ENCODE measurements at places on chromosomes 5 and 9. TPM values are rescaled to one million over a fixed set of nuclear protein-coding genes. Genes with fewer than 3 reads are reported as not detected.

SAXO1 gene
- total RNA-seq: under 0.01 TPM

GRCh38 chr5:122849771-122850170, 4.4 kb downstream of the SNX24 start:
- DNase-seq: no peak

S1PR3 gene
- 1.9 TPM for total RNA-seq

DNA sequence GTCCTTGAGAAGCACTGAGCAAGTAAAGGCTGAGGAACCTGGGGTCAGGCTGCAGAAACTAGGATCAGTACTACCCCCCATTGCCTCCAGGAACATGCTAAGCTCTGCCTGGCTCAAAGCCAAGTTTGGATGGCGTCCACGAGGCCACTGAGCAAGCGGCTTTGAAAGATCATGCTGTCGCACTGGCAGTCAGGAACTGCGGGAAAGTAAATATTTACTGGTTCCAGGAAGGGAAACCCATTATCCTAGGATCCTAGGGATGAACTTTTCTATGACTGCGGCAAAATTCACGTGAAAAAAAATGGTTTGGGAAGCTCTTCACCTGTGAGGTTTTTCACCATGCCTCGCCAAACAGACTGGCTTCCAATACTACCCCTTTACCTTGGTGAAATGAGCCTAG, 75.3 kb upstream of the PJA2 start:
- DNase-seq: no peak

- no peak for DNase-seq
Observed at GRCh38 chr5:11785771-11786352, 118.4 kb downstream of the CTNND2 start.

GRCh38 chr5:76074487-76075065, 8.6 kb upstream of the SV2C start:
- no peak for DNase-seq

GABRA6 gene
- total RNA-seq: not detected

DNA sequence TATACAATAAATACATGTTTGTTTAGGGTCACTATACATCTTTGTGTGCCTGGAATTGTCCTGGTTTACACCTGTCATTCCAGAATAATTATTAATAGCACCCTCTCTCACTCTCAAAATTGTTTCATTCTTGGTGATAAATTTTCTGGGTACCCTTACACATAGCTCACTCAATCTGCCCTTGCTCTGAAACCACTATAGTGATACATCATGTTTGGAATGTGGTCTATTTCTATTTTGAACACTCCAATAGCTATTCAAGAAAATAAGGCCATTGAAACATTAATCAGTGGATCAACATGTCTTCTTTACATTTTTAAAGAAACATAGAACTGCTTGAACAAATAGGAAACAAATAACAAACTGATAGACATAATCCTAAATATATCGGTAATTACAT, 158.7 kb downstream of the ARRDC3 start:
- DNase-seq: no peak

DNA sequence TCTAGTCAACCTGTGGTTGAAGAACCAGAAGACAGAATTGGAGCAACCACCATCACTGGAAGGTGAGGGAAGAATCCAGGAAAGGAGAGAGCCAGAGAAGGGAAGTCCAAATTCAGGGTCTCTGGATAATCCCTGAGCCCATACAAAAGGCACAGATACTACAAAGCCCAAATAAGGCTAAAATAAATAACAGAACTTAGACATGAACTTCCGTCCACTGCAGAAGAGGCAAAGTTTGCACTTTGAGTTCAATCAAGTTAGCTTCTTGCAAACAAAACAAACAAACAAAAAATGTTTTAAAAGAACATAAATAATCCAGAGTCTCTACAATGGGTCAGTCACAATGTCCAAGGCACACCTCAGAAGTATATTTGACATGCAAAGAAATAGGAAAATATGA, 21.0 kb downstream of the CFAP77 start:
- no peak for DNase-seq

DNA sequence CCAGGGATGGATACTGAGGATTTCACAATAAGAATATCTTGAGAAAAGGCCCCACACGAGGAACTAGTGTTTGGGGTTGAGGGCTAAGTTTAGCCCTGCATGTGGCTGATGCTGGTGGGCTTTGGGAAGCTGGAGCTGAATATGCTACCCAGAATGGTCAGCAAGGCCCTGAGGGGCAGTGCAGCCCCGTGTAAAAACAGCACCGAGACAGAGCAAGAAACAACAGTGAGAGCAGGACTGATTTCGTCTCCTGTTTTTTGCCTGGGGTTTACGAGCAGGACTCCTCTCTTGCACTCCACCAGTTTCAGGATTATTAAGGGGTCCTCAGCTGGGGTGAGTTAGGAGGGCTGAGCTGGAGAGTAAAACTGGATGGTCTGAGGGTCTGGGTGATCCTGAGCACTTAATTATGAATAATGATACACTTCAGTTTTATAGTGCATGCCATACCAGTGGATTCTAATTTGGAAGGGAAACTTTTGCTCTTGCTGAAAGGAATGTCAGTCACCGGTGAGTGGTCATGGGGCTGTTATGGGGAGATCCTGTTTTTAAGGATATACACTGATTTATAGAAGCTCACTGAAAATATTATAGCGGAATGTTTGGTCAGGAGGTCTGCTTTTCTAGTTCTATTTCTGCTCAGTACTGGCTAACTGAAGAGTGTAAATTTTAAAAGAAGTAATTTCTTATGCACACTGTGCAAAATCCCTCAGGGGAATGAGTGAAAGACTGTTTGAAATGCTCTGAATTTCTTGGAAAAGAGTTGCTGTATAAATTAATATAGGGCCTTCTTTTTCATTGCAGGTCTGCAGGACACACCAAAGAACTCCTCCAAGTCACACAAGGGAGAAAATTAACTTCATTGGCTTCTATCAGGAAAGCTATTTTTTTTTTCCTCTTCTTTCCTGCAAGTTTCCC, 42.7 kb upstream of the NFIB start:
- DNase-seq: no peak

SPACA9 gene
- total RNA-seq: 6.9 TPM

GRCh38 chr5:154421868-154422267, 23.9 kb upstream of the SAP30L start:
- DNase-seq: no peak

DNA sequence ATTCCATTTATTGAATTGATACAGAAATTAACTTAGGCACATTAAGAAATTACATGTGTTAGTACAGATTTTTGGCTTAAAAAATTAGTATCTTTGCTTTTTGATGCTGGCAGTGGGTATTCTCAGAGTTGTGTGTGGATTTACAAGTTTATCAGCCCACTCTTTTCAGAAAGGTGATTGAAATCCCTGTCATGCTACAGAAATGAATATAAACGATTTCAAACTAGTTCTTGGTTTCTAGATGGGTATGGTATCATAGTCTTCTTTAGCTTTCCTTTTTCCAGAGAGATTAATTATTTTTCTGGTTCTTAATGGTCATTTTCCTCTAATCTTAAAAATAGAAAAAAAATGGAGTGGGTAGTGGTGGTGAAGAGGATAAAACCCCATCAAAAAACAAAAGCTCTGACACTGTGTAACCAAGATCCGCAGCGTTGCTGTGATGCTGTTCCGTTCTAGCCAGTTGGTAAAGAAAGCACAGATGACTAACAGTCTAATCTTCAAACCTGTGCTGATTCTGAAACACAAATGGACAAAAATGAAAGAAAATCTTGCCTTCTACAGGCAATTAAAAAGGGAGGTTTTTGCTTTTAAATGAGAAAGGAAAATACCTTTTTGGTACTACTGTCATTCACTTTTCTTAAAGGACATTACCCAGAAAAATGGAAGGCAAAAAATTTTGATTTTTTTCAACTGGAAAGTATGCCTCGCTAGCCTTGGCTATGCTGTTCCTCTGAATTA, 5.2 kb downstream of the LRRTM2 start:
- no peak for DNase-seq

- DNase-seq: no peak
Observed at GRCh38 chr9:130319300-130319699, 53.7 kb downstream of the HMCN2 start.

CCDC152 gene
- total RNA-seq: 0.68 TPM

- no peak for DNase-seq
Observed at GRCh38 chr5:107436201-107436600, 234.5 kb downstream of the EFNA5 start.

TMEM215 gene
- not detected for total RNA-seq

DNA sequence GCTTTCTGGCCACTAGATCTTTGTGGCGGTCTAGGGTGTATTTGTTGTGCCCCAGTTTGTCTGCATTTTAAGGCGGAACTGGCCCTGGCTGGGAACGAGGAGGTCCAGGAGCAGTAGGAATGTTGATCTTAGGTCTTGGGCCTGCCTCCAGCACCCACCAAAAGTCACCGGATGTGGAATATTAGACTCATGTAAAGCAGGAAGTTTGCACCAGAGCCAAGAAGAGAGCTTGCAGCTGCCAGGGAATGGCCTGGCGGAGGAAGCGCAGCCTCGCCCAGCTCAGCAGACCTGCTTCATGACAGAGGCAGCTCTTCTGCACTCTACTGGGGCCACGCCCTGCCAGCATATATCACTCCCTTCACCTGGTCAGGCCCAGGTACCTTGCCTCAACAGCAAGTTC, 3.3 kb downstream of the GPX3 start:
- no peak for DNase-seq

GRCh38 chr5:157747766-157748700, 4.5 kb downstream of the LSM11 start:
- DNase-seq: no peak

CTNNAL1 gene
- 20.3 TPM for total RNA-seq

GRCh38 chr5:14464096-14464495, 117.5 kb upstream of the OTULINL start:
- DNase-seq: no peak

DNA sequence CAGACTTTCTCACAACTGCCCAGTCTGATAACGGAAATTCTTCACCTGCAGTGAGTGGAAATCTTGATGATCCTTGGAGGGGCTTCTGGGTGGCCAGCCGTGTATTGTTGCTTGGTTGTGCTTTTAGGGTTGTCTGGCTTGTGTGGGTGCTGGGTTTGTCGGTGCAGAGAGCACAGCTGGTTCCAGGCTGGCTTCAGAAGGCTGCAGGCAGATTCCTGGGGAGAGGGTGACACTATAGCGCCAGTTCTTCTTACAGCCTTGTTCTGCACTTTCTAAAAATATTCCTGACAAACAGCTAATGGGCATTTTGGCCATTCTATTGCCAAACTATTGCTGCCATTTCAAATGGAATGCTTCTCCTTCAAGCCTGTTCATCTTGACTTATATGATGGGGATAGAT, 99.3 kb downstream of the PDZD2 start:
- DNase-seq: no peak

DNA sequence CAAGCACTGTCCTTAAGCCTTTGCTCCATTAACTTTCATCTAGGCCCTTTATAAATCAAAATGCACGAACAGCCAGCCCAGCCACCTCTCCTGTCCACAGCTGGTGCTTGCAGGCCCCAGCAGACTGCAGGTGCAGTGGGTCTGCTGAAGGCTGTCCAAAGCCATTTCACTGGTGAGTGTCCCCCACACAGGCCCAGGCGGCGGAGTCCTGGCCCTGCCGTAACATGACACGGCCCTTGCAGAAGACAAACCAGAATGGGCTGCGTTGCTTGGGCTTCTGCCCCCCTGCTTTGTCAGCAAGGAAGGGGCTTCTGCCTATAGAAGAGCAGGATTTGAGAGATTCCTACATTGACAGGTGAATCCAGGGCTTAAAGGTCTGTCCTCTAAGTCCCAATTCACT, 188.6 kb downstream of the NR3C1 start:
- DNase-seq: no peak

- no peak for DNase-seq
Observed at GRCh38 chr5:150397782-150398721, 14.7 kb downstream of the CD74 start.

OR1K1 gene
- not detected for total RNA-seq

DNA sequence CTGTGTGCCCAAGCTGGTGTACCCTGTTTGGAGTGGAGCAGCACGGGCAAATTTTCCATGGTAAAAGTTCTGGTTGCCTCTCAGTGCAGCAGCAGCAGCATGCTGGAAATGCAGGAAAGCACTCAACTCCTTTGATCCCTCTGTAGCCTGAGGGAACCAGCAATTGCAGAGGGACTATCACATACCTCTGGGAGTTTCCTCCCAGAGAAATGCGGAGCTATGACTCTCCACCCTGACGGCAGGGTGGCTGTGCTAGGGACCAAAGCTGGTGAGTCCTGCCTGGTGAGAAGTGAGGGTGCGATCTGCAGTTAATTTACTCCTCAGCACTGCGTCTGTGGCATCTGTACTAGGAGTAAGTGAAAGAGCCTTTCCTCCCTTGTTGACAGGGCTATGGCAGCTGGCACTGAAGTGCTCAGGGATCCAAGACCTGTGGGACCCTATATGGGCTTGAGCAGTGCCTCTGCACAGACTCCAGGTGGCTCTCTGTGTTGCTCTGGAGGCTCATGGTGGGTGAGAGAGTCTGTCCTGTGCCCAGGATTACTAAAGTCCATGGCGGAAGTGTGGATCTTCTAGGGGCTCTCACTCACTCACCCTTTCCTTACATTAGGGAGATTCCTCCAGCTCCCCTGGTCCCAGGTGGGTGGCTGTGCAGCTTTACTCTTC, 601.2 kb upstream of the TYRP1 start:
- DNase-seq: no peak

DNA sequence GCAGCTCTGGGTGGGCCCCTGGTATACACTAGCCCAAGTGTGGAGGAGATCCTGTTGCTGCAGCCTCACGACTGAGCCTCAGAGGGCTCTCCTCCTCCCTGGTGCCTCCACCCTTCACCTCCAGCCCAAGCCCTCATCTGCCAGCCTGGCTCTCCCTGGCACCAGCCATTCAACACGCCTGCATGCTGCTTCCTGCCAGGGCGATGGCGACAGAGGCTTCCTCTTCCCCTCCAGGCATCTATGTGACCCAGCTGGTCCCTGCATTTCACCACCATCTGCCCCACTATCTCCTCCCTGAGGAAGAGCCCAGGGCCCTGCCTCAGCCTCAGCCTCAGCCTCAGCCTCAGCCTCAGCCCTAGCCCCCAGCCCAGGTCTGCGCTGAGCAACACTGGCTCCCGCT, 54.8 kb upstream of the ANGPTL2 start:
- no peak for DNase-seq

DNA sequence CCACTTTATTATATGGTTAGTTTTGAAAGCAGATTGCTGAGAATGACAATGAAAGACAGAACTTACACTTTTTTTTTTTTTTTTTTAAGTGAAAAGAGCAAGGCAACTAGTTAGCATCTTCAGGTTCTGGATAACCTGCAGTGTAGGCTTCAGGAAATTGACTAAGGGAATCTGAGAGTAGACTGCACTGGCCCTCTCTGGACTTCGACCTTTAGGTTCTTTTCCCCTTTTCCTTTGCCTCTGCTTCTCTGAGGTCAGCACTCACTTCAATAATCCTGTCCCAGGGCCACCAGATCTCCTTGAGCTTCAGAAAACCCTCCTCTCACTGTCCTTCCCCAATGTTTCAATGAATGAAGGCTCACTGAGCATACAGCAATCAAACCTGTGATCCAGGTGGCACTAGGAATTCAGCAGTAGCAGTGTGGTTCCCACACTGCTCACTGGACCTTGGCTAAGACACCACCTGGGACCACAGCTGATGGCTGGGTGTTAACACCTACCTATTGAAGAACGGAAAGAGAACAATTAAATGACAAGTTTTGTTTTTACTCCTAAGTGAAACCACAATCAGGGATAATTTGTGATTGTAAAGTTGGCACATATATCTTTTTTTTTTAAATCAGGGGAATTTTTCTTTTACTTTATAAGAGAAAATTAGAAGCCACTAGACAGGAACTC, 85.8 kb upstream of the IL6ST start:
- no peak for DNase-seq

- no peak for DNase-seq
Observed at GRCh38 chr5:112686675-112687074, 51.0 kb upstream of the APC start.

SPINK4 gene
- total RNA-seq: not detected

SLC36A3 gene
- not detected for total RNA-seq

GRCh38 chr9:33112094-33112493, 35.6 kb upstream of the SMU1 start:
- no peak for DNase-seq

MYMK gene
- total RNA-seq: not detected

Measured in kidney epithelial cell (primary cell).